Activated CD4-positive, CD25-positive, alpha-beta regulatory T cell treated with anti-CD3 and anti-CD28 coated beads, Interleukin-2, amount 50 U/mL, for 16 hours (primary cell): ENCODE measurements at places on chromosomes 3 and 15.

DNA sequence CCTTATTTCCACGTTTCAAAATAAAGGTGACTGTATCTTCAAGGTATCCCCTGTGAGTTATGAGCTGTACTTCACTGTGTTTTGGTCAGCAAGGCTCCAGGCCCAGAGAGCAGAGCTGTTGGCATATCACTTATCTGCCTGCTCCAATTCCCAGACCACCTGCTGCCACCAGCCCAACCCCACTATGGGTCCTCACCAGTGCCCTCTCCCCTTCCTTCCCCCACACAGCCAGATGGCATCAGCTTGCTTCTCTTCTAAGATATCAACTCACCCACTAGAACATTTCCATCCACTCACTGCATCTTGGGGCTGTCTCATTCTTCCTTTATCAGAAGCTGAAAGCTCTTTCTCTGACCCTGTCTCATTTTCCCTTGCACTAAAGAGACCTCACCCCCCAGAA, 136.9 kb upstream of the EIF1B start:
- DNase-seq, result no peak

DNA sequence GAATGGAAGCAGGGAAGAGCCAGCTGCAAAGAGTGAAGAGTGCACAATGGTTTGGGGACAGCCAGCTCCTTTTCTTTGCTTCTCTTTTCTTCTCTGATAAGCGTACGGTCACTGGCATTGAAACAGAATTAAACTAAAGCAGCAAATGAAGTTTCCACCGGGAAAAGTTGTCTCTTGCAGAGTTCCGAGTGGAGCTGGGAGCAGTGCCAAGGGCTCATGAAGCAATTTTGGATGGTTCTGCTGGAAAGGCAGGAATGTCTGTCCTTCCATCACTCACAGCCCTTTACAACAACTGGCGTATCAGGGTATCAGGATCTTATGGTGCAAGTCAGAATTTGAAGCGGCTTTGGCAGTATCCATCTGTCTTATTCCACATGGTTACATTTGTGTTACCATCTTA, 1042.9 kb downstream of the NTRK3 start:
- DNase-seq, result no peak

DNA sequence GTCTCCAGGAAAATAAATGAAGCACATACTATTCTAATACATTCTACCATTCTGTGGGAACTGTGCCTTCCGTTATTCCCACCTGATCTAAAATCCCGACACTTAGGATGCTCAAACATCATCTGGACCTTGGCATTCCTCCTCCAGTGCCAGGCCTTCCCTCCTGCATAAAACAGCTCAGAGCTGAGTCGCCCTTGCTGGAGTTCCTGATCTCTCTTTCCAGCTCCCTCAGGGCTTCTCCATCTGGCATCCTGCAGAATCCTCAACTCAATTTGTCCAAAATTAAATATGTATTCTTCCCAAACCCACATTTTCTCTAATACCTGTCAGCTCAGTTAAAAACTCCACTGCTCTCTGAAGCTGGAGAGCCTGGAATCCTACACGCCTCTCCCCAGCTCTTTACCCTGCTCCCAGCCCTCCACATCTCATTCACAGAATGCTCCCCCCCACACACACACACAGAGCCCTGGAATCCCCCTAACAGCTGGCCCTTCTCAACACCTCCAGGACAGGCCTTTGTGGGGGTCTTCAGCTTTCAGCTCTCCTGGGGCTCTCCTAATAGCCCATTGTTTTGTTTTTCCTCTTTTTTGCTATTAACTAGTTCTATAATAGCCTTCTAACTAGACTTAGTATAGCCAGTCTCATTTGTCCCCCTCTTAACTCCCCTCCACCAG, 78.5 kb downstream of the HMG20A start:
- DNase-seq, result no peak

DNA sequence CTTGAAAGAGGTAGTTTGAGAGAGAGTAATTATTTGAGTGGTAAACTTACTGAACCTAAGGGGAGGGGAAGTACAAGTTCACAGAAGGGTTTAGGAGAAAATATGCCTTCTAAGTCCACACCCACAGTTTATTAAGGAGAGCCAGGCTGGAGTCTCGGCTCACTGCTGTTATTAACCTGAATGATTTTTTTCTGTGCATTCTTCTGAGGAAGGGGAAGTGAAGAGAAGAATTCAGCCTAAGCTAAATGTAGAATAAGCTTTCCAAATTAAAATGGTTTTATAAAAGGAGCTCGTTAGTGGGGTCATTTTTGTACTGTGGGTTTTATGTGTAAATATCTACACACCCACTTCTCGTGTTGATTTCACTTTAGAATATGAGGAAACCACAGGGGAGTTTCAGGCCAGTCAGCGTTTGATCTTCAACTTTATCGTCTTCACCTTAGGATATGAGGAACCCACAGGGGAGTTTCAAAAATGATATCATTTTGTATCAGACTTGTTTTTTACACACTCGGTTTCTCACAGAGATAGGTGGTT, 1.5 kb downstream of the WHAMM start:
- DNase-seq, result peak; percentile 24

DNA sequence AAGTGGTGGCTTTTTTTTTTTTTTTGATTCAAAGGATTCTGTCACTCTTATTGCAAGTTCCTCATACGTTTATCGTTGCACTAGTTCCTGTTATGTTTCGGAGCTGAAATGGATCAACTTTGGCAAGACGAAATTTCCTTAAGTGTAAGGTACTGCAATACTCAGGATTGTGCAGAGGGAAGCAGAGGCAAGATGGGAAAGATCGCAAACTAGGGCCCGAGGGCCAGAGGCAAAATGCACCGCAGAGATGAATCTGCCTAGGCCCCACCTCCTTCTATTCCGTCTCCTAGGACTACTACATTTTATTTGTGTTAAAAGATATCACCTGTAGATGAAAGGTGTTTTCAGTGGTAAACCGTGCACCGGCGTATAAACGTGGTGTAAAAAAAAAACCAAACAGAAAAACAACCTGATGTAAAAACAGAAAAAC, 331 bp downstream of the RNU6-1 start:
- no peak for DNase-seq

DNA sequence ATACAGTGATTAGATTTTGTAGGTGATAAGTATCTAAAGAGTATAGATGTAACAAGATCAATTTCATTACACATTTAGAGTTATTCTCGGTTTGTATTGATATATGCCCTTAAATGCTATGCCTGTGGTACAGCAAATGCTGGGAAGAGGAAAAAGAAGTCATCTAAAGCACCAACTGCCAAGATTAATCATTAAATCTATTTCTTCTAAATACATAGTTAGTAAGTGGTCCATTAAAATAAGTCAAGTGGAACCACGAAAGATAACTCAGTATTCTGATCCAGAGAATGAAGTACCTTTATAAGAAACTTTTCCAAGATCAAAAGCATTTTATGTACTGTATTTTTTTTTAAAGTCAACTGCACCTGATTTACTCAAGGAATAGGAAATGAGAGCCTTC, 142.1 kb upstream of the CGNL1 start:
- no peak for DNase-seq

DNA sequence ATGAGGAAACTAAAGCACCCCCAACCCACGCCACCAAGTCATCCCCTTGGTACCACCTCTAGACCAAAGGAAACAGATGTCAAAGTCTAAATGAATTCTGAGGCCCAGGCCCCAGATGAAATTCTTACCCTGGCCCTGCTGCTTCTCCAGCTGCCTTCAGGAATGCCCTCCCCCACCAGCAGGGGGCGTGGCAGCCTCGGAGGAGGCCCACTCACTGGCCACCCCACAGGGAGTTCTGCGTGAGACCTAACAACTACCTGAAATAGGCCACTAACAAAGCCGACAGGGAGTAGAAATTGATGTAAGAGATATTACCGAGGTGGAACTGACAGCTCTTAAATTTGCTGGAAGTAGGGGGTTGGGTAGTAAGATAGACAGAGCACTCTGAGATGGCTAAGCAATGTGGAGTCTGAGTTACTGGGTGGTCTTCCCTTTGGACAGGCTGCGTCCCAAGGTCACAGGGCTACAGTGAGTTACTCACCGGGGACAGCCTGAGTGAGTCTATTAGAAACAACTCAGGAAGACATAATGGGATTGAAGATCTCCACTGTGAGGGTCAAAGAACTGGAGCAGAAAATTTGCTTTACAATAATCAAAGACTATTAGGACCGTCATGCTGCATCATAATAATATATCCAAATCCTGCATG, 240.7 kb downstream of the SHOX2 start:
- no peak for DNase-seq
